NCI-H345 (cell line): ENCODE measurements at places on chromosomes 12 and 14.
A peak's percentile ranks its signal among the peaks of the same experiment; 100 is the strongest.

- no peak for DNase-seq
Observed at GRCh38 chr14:71220462-71220861, 313.2 kb downstream of the PCNX1 start.

- no peak for DNase-seq
Observed at GRCh38 chr12:98127336-98127679, 388.1 kb upstream of the TMPO start.

GRCh38 chr14:56796259-56796658, 14.0 kb downstream of the OTX2 start:
- DNase-seq, result peak; percentile 5

- DNase-seq, result peak; percentile 70
Observed at GRCh38 chr12:71415336-71416231, 24.0 kb upstream of the LGR5 start.

- DNase-seq, result no peak
Observed at GRCh38 chr12:22491034-22491433, 53.3 kb downstream of the C2CD5 start.

GRCh38 chr12:101010896-101011295, 199.1 kb downstream of the SLC5A8 start:
- no peak for DNase-seq

- DNase-seq, result no peak
Observed at GRCh38 chr12:45779936-45780335, 50.4 kb downstream of the ARID2 start.

DNA sequence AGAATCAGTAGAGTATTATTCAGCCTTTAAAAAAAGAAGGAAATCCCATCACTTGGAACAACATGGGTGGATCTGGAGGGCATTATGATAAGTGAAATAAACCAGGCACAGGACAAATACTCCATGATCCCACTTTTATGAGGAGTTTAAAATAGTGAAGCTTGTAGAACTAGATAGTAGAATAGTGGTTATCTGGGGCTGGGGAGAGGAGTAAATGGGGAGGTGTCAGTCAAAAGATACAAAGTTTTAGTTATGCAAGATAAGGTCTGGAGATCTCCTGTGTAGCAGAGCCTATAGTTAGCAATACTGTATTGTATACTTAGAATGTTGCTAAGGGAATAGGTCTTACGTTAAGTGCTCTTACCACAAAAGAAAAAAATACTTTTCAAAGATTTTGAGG, 64.9 kb downstream of the RIC8B start:
- no peak for DNase-seq

DNA sequence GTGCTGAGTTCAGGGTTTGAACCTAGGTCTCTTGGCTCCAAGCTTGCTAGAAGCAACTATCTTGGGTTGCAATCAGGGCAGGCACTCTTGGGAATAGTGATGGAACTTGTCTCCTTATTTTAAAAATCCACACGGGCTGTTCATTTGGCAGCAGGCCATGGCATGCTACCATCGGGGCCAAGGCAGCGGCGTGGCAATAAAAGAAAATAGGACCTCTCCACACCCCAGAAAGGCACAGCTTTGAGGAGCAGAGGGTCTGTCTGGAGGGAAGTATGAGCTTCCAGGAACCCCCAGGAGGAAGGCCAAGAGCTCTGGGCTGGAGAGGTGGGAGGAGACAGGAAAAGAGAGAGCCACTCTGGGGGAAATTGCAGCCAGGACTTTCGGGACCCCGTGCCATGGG, 15.3 kb downstream of the RPS6KL1 start:
- no peak for DNase-seq

DNA sequence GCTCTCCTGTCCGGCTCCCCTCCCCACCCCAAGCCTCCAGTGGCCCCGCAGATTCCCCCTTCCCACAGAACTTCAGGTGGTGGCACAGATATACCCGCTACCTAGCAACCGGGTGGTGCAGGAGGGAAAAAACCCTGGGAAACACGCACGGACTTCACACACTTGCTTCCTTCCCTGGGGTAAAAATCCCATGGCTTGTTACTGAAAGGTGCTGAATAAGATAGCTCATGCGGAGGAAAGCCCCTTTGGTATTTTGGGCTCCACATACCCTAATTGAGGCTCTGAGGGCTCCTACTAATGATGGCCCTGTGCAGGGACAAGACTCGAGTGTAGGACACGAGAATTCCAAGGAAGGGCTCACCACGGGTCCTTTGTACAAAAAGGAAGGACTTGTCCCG, 869 bp upstream of the RIMBP2 start:
- no peak for DNase-seq

GRCh38 chr12:2891240-2892053, 756 bp downstream of the TULP3 start:
- DNase-seq, result peak; percentile 59

GRCh38 chr12:95637471-95638155, 86.3 kb upstream of the USP44 start:
- no peak for DNase-seq

GRCh38 chr14:84963518-84963917, 566.4 kb upstream of the FLRT2 start:
- DNase-seq, result no peak

DNA sequence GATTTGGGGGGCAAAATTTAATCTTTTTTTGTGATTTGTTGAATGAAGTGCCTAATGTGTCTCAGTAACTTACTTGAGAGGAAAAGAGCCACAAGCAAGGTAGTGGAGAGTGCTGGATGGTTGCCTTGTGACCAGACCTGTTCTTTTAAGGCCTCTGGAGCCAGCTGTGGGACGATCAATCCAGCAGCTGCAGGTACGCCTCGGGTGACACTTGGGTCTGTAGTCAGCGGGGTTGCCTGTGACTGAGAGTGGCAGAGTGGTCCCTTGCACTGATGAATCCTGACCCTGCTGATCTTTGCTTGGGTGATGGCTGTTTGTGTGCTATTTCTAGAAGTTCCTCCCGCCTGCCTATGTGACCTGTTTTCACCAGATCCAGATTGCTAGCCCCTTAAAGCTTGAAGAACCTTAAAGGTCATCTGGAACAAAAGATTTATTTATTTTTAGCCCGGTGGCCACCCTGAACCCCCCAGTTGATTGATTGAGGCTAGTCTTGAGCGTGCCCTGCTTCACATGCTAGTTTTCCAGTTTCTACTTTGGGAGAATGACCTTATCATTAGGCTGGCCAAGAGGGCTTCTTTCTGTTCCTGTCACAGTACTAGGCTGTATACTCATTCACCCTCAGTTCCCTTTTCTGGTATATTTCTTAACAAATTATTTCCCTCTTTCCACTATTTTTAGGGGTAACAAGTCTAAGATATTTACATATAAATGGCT, 23.2 kb downstream of the PRKCH start:
- DNase-seq, result no peak

DNA sequence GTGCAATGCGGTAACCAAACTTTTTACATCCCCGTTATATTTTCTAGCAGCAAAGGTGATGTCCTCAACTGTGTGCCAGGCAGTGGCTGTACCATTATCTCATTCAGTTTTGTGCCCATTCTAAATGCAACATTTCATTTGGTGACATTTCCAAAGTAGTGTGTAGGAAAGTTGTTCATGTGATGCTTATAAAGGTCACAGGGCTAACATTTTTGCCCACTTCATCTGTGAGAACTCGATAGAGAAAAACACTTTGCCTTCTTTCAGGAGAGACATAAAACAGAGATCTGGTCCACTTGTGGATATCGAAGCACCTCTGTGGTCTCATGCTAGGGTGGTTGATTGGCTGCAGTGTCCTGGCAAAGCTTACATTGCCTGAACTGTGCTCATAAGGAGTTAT, 414.2 kb upstream of the PDE3A start:
- DNase-seq, result no peak

- DNase-seq, result no peak
Observed at GRCh38 chr14:21101802-21102413, 1.0 kb downstream of the TMEM253 start.

DNA sequence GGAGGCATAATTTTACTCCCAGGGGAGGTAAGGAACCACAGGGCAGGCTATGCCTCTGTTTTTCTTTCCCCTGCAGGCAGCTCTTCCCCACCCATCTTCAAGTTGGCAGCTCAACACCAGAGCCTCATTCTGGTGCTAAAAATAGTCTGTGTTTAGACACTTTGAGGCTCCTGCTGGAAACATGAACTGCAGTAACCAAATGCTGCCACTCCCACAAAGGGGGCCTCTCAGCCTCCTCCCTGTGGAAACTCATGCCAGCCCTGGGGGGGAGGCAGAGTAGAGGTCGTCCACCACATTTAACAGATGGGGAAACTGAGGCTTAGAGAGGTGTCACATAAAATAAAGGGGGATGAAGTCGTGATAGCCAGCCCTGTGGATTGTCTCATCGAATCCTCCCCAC, 61.4 kb downstream of the WSCD2 start:
- DNase-seq, result peak; percentile 61

- no peak for DNase-seq
Observed at GRCh38 chr14:59301354-59301753, 112.9 kb downstream of the DAAM1 start.

- no peak for DNase-seq
Observed at GRCh38 chr12:68406134-68406576, 74.0 kb upstream of the MDM1 start.

DNA sequence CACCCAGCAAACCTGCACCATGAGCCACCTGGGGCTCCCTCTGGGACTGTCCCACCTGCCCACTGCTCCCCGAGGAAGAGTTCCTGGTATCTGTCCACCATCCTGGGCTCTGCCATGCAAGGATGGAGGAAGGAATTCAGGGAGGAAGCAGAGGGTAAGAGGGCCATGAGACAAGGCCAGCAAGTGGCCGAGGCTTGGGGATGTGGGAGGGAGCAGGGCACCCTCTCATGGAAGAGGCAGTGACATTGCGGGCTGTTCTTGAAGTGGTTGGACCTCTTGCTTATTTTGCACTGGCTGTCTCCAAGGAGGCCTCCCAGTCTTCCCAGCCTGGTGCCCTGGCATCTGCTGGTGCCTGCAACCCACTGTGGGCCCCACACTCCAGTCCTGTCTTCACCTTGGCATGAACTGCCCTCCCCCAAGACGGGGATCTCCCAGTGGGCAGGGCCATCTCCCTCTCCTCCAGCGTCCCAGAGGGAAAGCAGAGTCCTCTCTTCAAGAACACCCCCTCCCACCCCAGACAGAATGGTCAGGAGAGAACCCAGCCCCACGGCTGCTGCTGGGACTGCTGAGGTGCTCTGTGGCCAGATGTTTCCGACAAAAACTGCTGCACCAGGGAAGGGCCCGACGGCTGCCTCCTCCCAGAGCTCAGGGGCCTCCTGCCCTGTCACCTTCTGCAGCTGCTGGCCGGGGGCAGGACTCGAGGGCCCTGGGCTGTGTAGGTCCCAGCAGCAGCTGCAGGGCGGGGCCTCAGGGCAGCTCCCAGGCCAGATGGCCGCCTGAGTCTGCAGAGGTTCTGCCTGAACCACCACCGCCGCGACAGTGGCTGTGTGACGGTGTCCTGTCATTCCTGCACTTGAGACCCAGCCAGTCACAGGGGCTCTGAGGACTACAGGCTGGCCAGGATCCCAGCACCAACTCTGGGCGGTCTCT, 1.8 kb upstream of the AKT1 start:
- no peak for DNase-seq

DNA sequence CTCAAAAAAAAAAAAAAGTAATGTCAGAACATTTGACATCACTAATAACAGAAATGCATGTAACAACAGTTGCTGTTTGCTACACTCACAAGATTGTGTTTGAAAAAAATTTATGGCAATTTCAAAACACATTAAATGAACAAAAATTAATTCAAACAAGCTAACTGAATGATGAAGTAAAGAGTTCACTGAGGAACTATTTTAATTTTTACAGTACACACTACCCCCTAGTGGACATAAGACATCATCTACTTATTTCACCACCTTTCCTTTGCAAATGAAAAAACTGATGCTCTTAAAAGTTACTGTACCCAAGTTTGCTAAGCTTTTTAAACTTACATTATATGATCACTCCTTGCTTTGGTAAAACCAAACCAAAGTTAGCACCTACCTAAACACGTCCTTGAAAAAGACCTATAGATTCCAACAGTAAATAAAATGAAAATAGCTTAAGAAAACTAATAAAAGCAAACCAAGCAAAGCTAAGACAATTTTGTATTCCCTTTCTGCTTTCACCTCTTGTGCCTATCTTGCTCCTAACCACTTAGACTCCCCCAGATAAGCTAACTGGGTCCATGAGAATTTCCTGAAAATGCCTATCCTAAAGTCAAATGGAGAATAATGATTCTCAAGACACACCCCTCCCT, 22.2 kb downstream of the UBE2N start:
- DNase-seq, result peak; percentile 39

- DNase-seq, result no peak
Observed at GRCh38 chr12:102728506-102729242, 188.4 kb downstream of the PAH start.

- DNase-seq, result no peak
Observed at GRCh38 chr12:25269701-25270100, 19.0 kb upstream of the KRAS start.
